Posterior vena cava (tissue), 2 donors: ENCODE measurements at places on chromosomes 12 and 14. TPM values are rescaled to one million over a fixed set of nuclear protein-coding genes. Genes with fewer than 3 reads are reported as not detected.

Gene PRIM1
- 4.7 TPM for total RNA-seq

Gene DMAC2L
- total RNA-seq: 13.4 TPM

Gene TEX52
- total RNA-seq: not detected

Gene SNRPF
- total RNA-seq: 14.0 TPM

Gene CELA1
- not detected for total RNA-seq

GRCh38 chr14:99605299-99605961 lies 1.4 kb upstream of the CCDC85C start:
- DNase-seq: no peak

DNA sequence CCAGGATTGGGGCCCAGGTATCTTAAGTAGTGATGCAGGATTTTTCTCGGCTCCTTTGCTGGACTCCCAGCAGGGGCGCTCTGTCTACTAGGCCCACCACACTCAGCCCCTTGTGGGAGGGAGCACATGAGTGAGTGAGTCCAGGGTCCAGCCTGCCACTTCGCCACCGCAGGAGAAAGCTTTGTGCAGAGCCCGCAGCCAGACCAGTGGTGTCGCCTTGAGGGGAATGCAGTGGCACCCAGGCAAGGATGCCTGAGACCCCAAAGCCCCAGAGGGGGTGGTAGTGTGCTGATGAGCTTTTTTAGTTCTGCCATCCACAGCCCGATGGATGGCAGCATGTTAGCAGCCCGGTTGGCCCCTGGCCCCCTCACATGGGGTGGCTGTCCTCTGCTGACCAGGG lies 5.4 kb upstream of the MRPS35 start:
- DNase-seq: no peak

DNA sequence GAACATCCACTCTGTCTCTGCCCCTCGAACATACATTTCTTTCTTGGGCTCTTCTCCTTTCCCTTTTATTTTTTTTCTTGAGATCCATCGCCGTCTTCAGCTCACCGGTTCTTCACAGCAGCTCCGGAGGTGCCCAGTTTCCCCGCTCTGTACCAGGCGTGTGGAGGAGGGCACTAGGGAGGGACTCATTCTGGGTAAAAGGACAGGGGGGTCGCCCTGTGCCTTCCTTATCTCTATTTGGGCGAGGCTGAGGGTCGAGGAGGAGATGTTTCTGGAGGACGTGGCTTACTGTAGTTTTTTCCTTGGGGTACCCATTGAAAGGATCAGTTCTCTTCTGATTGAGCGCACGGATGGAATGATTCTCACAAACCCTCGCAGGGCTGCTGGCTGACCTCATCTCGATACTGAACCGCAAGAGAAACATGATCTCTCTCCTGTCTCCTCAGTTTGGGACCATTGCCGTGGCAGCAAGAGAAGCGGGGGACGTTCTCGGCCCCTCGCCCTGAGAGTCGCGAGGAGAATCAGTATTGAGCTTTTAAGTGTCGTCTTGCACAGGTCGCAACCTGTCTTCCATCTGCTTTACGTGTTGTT lies 386 bp downstream of the LIN52 start:
- no peak for DNase-seq

DNA sequence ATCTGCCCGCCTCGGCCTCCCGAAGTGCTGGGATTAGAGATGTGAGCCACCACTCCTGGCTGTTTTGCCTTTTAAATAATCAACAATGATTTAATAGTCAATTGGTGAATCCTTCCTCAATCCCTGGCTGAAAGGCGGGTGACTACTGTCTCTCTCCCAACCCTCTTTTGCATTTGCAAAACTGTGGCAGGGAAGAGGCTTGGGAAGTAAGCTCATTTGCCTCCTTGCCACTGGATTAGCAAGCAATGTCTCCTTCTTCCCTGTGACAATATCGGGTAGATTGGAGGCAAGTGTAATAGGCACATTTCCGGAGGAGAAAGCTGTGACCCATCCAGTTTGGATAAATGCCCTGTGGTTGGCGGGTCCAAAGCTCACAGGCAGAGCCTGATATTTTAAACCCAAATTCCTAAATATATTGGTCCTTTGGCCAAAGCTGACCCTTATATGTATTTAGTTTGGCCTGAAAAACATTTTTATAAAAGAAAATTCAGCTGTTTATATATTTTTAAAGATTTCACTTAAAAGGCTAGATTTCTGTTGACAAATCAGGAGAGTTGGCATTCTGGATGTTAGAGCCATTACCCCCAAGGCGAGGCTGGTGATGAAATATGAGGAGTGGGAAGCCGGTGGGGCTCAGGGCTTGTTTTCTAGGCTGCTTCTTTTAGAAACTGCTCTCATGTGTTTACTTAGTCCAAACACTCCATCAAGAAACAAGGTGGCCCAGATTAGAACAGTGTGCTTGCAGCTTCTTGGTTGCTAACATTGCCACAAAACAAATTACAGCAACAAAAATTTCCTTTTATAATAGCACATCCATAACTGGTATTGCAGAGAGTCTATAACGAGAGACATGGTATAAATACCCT lies 646.9 kb upstream of the TMEM132C start:
- no peak for DNase-seq

- DNase-seq: no peak
Observed at GRCh38 chr14:78157494-78158437, 12.4 kb upstream of the NRXN3 start.

GRCh38 chr14:85475113-85475512 lies 54.8 kb upstream of the FLRT2 start:
- no peak for DNase-seq

GRCh38 chr12:95608252-95609033 lies 57.2 kb upstream of the USP44 start:
- peak; percentile 91 for DNase-seq

DNA sequence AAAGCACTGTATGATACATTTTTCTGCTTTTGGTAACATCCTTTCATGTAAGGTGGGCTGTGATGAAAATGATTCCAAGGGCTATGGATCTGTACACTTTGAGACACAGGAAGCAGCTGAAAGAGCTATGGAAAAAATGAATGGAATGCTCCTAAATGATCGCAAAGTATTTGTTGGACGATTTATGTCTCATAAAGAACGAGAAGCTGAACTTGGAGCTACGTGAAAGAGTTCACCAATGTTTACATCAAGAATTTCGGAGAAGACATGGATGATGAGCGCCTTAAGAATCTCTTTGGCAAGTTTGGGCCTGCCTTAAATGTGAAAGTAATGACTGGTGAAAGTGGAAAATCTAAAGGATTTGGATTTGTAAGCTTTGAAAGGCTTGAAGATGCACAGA lies 22.1 kb upstream of the SRGAP1 start:
- DNase-seq: no peak
